ENCODE measurements at places on chromosomes 4 and X. TPM values are rescaled to one million over a fixed set of nuclear protein-coding genes. Genes with fewer than 3 reads are reported as not detected.

The CENPVL3 gene
- not detected for total RNA-seq

The SMR3B gene
- total RNA-seq = not detected

The IL15 gene
- total RNA-seq = 7.0 TPM

DNA sequence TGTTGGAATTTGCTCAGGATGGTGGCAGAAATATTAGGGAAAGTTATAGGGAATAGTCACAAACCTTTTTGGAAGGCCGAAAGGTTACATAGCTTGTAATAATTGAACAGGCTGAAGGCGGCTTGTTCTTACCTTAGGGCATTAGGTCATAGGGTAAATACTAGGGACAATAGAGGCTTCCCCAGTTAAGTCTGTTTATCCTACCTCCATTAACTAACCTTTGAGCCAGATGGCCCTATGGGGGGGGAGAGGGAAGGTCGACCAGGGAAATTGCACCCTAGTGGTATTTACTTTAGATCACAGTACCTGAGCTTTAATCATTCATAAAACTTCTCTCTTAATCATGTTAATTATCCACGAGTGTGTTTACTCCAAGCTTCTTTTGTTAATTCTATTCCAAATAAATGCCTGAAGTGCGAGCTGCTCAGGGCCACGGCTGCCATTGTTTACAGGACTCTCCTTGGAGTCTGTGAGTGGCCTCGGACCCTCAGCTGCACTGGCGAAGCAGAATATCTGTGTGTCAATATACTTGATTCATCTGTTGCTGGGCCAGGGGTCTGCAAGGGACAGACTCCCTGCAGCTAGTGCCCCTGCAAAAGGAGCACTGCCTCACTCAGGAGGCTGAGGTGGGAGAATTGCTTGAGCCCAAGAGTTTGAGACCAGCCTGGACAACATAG, 22.9 kb downstream of the PAGE2 start:
- no peak for DNase-seq

The IL3RA gene
- total RNA-seq = 0.16 TPM

DNA sequence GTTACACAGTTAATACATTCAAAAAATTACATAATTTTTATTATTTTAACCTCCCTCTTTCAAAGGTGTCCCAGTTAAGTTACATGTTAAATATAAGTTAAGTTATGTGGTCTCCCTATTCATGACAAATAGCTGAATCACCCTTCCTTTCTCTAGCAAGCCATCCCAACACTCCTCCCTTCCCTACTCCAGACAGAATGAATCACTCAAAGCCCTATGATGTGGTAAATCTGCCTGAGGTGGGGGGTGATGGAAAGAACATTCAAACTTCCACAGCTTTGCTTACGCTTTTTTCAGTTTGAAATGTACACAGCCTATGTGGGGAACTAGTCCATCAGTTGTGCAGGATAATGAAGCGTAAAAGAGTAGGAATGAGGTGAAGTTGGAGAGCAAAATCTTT, 90.2 kb downstream of the CXCL13 start:
- no peak for DNase-seq

GRCh38 chrX:22389556-22390179, 117.0 kb downstream of the CBLL2 start:
- no peak for DNase-seq

GRCh38 chr4:83631066-83631465, 95.2 kb downstream of the GPAT3 start:
- DNase-seq = no peak

The BST1 gene
- total RNA-seq = 0.55 TPM

The PCDH18 gene
- 0.18 TPM for total RNA-seq

- no peak for DNase-seq
These were observed 38.9 kb upstream of the TLL1 start for GRCh38 chr4:165834116-165834515.

- DNase-seq = no peak
These were observed 213.2 kb upstream of the UGT8 start for GRCh38 chr4:114385195-114385985.

- DNase-seq = no peak
These were observed 186.8 kb downstream of the TMA16 start for GRCh38 chr4:163681208-163681821.

DNA sequence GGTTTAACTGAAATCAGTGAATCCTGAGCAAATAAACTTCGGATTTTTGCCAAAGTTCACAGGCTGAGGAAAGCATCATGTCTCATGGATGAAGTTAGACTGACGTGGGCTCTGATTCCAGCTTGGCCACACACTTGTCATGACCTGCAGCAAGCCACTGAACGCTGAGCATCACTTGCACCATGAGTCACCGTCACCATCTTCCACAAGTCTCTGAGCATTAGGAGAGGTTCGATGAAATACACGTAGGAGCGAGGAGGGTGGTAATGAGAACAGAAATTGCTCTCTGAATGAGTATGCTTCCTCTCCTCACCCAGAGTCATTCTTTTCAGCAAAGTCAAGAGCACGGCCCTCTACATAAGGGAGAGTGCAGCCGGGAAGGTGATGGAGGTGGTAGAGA, 3.8 kb upstream of the TRIML2 start:
- no peak for DNase-seq

GRCh38 chr4:89992744-89993143, 98.1 kb downstream of the MMRN1 start:
- DNase-seq = no peak

DNA sequence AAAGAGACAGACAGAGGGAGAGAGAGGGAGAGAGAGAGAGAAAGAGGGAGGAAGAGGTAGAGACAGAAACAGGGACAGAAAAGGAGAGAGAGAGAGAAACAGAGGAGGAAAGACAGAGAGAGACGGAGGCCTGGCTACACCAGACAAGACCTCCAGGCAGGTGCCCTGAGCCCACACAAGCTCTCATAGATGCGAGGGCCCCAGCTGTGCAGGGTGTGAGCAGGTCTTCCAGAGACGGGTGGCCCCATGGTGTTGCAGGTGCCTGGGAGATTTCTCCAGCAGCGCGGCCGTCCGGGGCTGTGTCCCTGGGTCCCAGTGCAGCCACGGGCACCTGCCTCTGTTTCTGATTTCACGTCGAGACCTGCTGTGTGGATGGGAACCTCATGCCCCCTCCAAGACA, 253.0 kb downstream of the SHOX start:
- no peak for DNase-seq

The TCEAL9 gene
- 1.4 TPM for total RNA-seq

DNA sequence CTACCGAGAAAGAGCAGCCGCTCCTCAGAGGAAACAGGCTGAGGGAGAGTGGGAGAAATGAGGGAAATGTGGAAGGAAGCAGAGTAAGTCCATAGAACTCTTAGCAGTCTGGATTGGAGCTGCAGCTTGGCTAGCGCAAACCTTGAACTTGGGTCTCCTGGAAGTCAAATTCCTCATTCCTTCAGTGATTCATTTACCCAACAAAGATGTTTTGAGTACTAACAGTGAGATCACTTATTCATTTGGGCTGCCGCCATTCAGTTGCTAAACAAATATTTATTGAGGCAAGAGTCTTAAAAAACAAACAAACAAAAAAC, 51.5 kb downstream of the SEL1L3 start:
- no peak for DNase-seq

DNA sequence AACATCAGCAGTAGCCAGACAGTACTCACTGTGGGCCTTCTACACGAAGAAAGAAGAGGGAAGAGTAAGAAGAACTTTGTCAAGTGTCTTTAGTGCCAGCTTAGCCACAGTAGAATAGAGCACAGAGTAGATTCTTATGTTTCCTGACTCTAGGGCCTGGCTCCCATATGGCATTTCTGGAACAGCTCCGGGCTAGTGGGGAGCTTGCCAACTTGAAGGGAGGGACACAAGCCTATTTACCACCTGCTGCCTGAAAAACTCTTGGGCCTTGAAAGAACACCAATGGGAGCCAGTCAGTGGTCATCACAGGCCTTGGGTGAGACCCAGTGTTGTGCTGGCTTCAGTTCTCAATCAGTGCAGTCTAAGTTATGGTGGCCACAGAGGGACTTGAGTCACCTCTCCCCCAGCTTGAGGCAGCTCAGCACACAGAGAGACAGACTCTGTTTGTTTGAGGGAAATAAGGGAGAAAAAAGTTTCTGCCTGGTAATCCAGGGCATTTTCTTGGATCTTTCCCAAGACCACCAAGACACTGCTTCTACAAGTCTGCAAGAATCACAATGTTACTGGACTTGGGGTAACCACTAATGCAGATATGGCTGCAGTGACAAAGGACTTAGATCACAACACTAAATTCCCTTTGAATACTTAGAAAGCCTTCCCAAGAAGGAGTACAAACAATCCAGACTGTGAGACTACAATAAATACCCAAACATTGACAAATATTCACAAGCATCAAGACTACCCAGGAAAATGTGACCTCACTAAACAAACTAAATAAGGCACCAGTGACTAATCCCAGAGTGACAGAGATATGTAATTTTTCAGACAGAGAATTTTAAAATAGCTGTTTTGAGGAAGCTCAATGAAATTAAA, 261.0 kb upstream of the NDST3 start:
- DNase-seq = no peak

DNA sequence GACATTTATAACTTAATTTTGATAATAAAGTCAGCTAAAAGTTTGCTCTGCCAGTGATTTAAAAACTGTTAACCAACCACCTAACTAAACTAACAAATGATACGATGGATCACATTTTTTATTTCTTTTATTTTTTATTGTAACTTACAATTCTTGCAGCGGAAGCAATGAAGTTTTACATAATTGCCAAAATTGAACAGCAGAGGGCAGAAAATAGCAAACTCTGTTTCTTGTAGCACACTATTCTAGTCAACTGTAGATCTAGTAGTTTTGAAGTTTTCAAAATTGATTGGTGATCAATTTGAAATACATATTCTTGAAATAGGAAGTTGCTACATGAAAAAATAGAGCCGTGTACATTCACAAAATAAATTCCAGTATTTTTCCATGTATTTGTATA, 2.8 kb upstream of the GRIA2 start:
- no peak for DNase-seq

DNA sequence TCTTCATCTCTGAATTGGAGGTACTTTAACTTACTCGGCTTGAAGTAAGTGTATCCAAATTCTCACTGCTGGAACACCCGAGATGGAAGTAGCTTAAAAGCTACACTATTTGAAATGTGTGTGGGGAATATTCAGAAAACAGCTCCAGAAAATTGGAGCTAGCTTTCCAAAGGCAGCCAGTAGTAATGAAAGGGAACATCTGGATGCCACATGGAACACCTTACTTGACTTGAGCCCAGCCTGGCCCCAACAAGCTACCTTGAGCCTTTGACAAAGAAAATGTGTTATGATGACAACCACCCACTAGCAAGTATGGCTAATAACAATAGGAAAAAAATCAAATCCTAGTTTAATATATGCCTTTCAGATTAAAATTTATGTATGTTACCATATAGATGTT, 161.5 kb downstream of the PRDM5 start:
- no peak for DNase-seq

All from T-cell (primary cell).